ENCODE measurements at places on chromosomes 2 and 18.

GRCh38 chr2:176643646-176644045 is 374.4 kb downstream of the MTX2 start:
- DNase-seq = no peak

GRCh38 chr2:102544182-102544581 is 71.2 kb downstream of the SLC9A4 start:
- DNase-seq = no peak

DNA sequence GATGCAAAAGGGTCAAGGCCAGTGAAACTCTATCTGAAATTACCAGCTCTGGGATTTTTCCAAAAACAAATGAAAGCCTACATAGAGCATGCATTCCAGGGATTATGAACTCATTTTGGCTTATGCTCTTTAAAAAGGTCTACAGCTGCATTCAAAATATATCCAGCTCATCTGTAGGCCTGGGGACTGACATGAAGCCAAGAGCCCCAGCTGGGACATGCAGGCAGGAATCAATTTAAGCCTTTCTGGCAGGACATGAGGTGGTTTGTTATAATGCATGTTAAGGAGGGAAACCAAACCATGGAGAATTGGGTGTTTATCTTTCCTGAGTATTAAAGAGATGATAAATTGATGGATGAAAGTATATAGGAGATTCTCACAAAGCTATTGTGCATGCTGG is 164.5 kb downstream of the RBM43 start:
- DNase-seq = no peak

DNA sequence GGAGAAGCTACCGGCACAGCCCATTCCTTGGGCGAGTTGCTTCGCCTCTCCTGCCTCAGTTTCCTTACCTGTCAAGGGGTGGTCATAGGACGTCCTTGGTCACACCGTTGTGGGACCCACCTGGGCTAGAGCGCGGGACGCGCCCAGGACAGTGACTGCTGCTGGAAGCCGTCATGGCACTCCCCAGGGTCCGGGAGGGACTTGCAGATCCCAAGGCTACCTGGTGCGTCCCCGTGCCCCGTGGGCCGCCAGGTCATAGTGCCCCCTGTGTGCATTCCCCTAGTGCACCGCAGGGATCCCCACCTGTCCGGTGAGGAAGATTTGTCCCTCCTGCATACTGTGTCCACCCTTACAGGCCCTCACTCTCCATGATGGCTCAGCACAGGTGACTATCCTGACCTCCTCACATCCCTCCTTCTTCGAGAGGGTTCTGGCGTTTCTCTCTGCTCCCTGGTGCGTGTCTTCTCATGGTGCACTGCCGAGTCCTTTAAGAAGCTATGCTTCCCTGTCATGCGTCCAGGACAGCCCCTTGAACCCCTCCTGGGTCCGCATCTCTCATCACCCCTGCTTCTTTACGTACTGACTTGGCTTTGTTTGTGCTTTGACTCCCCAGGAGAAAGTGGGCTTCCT is 886 bp upstream of the STK25 start:
- DNase-seq = no peak

Measured in stimulated activated CD4-positive, alpha-beta T cell treated with anti-CD3 and anti-CD28 coated beads, Interleukin-12 subunit alpha, Interleukin-12 subunit beta, amount 100 ng/mL, for 4 hours (primary cell).